ENCODE measurements at places on chromosomes 2 and 18.
A peak's percentile ranks its signal among the peaks of the same experiment; 100 is the strongest.

DNA sequence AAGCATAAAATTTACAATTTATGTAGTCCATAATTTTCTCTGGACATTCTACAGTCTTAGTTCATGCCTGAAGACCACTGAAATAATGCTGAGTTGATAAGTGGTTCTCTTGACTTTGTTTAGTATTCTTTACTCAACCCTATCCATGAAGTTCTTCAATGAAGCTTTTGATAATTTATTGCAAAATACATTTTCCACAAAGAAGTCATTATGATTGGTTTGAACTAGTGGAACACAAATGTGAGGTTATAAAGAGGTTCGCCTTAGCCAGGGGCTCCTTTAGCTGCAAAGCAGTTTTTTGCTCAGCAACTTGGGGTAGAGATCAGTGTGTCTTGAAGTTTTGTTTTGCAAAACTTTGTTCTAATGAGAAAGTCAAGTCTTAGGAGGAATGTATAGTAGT is 5.9 kb downstream of the BCL2L11 start:
- DNase-seq, result no peak

GRCh38 chr2:205586626-205587025 is 95.7 kb upstream of the NRP2 start:
- no peak for DNase-seq

- peak; percentile 62 for DNase-seq
These were observed 92.4 kb downstream of the INPP5D start for GRCh38 chr2:233152541-233152940.

- DNase-seq, result peak; percentile 92
These were observed 86.9 kb downstream of the RDH14 start for GRCh38 chr2:18473241-18474181.

DNA sequence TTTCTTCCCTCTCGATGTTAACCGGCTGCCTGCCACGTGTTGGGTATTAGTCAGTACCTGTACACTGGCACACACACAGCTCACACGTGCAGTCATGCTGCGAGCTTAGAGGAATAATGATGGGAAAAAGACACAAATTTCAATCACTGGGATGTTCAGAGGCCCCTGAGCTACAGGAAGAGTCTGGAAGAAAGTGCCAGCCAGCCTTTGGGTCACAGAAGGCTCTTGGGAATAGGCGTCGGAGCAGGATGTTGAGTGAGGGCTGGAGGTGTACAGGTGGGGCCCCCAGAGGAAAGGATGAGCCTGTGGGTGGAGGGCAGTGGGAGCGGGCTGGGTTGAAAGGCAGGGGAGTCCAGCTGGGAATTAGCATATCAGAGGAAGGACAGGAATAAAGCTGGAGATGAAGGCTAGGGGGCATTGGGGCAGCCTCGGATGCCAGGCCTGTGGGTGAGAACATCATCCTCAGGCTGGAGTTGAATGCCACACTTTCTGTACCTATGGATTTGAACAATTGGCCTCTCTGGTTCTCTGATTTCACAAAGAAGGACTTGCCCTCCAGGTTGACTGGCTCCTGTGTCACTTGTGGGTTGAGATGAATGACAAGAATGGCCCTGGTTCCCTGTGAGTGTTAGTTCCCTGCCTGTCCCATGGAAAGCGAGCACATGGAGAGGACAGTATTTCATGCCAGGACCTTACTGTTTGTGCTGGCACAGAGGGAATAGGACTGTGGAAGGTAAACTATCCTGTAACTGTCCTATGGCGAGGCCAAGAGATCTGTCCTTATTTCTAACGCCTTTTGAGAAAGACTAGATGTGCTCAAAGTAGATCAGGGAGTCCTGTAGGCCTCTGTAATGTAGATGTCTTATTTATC is 40.6 kb downstream of the GREB1 start:
- DNase-seq, result no peak

DNA sequence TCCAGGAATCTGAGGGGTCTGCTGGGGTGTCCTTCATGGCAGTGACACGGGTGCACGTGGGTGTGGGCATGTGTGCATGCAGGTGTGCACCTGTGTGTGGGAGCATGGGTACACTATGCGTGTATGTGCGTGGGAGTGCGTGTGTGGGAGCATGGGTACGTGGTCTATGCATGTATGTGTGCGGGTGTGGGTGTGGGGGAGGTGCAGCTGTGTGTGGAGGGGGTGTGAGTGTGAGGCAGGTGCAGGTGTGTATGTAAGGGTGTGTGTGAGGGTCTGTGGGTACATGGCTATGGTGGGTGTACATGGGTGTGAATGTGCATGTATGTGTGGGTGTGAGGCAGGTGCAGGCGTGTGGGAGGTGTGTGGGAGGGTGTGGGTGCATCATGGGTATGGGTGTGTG is 36.3 kb downstream of the EIPR1 start:
- no peak for DNase-seq

DNA sequence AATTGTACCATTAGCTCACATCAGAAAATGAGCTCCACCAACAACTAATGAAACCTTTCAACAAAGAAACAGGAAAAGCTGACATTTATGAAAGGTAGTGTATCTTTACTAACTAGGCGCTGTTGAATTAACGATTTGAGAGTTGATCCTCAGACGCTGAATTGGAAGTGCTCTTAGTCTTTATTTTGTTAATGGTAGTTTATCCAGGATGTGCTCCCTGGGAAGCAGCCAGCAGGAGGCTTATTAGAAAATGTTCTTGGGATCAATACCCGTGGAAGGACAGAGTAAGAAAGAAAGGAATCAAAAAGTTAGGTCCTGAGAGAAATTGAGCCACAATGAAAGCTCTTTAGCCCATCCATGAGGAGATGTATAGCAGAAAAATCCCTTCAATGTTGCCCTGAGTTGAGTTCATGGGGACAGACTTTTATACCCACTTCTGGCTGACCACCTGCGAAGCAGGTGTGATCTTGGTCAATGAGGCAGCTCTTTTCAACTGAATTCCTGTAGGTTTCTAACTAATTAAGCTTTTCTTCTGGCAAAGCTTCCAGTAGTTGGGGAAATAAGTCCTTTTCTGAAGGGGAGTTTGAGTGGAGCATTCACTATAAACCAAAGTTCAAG is 492.6 kb upstream of the REG3G start:
- no peak for DNase-seq

DNA sequence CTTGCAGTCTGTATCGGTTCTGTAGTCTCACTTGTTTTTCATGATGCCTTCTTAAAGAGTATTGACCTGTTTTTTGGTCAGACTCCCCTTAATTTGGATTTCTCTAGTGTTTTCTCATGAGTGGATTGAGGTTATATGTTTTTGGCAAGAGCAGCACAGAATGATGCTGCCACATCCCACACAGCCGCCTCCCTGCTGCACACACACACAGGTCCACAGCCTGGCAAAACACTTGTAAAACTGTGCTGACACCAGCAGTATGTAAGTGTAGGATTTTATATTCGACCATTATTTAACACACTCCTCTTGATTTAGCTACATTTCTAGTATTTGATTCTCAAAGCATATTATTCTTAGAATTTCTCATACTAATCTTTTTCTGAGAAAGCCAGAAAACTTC is 68.1 kb downstream of the ITGB1BP1 start:
- no peak for DNase-seq

DNA sequence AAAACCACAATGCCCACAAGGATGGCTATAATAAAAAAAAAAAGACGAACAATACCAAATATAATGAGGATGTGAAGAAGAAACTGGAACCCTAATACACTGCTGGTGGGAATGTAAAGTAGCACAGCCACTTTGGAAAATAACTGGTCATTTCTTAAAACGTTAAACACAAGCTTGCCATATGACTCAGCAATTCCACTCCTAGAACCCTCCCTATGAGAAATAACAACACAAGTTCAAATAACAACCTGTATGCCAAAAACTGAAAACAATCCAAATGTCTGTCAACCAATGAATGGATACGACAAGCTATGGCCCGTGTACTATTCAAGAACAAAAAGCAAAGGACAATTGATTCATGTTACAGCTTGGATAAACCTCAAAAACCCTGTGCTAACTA is 7.0 kb upstream of the ALPK2 start:
- peak; percentile 85 for DNase-seq

DNA sequence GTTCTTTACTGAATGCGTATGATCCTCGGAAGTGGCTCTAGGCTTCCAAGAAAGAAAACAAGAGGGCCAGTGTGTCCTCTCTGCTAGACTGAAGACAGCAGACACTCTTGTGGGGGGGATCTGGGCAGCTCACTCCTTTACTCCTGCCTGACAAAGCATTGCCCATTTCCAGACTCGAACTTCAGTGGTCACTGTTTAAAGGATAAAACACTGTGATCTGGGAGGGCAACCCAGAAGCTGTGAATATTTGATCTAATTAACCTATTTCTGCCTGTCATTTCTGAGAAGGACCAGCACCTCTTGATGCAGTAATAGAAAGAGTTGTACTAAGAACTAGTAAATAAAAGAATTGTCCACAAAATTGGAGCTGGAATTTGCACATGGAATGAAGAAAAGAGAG is 24.5 kb upstream of the CCDC68 start:
- DNase-seq, result no peak

- DNase-seq, result no peak
These were observed 215.2 kb downstream of the VAPA start for GRCh38 chr18:10128921-10129501.

- DNase-seq, result peak; percentile 89
These were observed 28.7 kb upstream of the RPRD1A start for GRCh38 chr18:36095936-36096519.

DNA sequence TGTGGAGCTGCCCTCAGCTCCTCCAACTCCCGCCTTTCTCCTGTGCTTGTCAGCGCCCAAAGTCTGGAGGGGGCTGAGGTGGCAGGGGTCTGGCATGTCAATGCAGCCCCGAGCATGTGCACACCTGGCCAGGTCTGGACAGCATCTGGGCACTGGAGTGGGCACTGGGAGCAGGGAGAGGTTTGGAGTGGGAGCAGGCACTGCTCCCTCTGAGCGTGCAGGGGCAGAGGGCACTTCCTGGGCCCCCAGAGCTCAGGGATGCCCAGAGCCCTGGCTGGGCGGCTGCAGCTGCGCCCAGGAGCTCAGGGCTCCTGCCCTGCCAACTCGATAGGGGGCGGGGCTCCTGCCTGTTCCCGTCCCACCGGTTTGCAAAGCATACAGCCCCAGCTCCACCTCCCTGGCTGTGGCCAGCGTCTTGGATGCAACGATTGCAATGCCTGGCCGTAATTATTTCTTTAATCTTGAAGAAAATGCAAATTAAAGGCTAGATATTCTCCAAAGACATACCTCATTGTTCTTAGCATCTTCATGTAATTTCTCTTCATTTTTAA is 57.4 kb upstream of the LDAH start:
- no peak for DNase-seq

GRCh38 chr18:61738488-61738887 is 154.3 kb downstream of the RNF152 start:
- peak; percentile 26 for DNase-seq

DNA sequence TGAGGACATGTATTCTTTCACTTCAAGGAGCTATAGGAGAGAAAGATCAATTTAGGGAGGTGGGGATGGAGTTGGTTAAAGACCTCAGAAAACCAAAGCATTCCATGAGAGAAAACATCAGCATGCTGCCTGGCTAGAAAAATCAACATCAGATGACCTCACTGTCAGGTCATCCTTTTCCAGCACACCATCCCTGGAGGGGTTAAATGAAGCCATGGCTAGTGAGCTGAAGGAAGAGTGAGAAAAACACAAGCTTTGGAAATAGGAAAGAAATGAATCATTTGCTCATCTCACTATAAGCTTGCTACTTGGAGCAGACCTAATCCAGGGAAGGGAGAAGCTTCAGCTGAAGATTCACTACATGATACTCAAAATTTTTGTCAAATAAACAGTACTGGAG is 109.5 kb upstream of the ITGB6 start:
- DNase-seq, result no peak

- peak; percentile 31 for DNase-seq
These were observed 50.6 kb downstream of the PARD6G start for GRCh38 chr18:80196528-80197320.

DNA sequence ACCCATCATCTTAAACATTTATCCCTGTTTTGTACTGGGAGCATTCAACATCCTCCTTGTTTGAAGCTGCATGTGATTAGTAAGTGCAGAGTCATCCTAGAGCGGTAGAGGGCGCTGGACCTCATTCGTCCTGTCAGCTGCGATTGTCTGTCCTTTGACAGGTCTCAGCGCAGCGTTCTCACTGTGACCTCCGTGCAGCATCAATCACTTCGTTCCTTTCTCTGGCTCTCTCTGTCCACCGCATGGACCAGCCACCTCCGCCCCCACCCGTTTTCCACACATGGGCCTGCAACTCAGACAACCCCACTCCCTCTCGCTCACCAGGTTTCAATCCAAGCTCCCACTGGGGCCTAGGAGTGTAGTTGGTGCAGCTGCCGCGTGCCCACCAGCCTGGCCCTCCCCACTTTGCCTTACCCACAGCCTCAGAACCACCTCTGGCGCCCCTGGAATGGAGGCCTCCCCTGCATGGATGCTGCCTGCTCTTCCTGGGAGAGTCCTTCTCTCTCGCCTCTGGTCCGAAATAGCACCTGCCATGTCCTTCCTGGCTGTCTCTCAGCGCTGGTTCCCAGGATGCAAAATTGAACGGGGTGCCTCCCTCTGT is 90.5 kb downstream of the NDUFA10 start:
- DNase-seq, result peak; percentile 52

- DNase-seq, result no peak
These were observed 52.7 kb upstream of the LDLRAD4 start for GRCh38 chr18:13165636-13166423.

GRCh38 chr2:38549851-38550250 is 52.9 kb downstream of the HNRNPLL start:
- no peak for DNase-seq

- DNase-seq, result no peak
These were observed 41.7 kb downstream of the SUMO1 start for GRCh38 chr2:202196727-202197126.

DNA sequence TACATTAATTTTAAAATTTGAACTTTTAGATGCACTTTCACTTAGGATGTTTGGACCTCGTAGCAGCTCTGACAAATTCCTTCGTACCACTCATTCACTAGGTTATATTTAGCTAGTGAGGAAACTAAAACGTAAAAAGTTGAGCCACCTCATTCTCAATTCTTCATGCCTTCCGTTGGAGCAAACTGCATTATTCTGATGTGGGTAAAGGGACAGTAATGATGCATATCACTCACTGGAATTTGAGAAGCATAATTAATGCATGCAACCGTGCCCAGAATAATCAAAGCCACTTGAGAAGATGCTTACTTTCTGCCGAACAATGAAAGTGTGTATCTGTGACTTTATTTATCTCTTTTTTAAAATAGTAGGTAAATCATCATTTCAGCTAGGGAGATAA is 2.2 kb downstream of the CNOT9 start:
- DNase-seq, result peak; percentile 41

DNA sequence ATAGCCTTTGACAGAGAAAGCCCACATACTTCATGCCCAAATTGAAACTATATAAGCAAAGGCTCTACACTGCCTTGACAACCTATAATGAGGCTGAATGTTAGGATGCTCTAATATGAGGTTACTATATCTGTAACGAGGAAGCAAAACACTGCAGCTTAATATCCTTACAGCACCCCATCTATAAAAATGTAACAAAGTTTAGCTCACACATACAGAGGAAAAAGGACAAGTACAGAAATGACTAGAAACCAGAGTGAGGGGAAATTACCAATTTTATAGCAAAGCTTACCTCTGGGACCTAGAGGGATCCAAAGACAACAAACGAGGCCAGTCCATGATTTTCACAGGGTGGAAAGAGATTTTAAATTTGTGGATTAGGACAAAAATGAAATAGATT is 138.5 kb downstream of the COL4A4 start:
- no peak for DNase-seq
